ENCODE measurements at places on chromosomes 11 and 22. TPM values are rescaled to one million over a fixed set of nuclear protein-coding genes. Genes with fewer than 3 reads are reported as not detected.

MFNG gene
- 22.1 TPM for total RNA-seq

DDX25 gene
- total RNA-seq = not detected

CST6 gene
- 21.5 TPM for total RNA-seq

CRYBA4 gene
- not detected for total RNA-seq

CYP2D6 gene
- 10.7 TPM for total RNA-seq

CRYBB3 gene
- total RNA-seq = 1.8 TPM

ST13 gene
- 307 TPM for total RNA-seq

TMPRSS13 gene
- total RNA-seq = 1.4 TPM

NRXN2 gene
- total RNA-seq = not detected

ENTHD1 gene
- not detected for total RNA-seq

JRKL gene
- total RNA-seq = 11.6 TPM

SREBF2 gene
- 145 TPM for total RNA-seq
